Activated CD8-positive, alpha-beta T cell treated with anti-CD3 and anti-CD28 coated beads, Interleukin-2, amount 10 ng/mL, durations not matched to agents 7 days and 5 days (primary cell): ENCODE measurements at places on chromosomes 13 and 19. TPM values are rescaled to one million over a fixed set of nuclear protein-coding genes. Genes with fewer than 3 reads are reported as not detected.
A peak's percentile ranks its signal among the peaks of the same experiment; 100 is the strongest.

GRCh38 chr19:34603003-34603402 lies 74.0 kb downstream of the SCGB2B2 start:
- H3K27ac ChIP-seq: no peak overlapping the region
- no peaks in the 10 kb centered on the region for H3K36me3 ChIP-seq
- DNase-seq: no peak
- no peak overlapping the region for H3K4me3 ChIP-seq
- H3K27me3 ChIP-seq: no peaks in the 10 kb centered on the region

SYDE1 gene
- total RNA-seq: 0.13 TPM

PMIS2 gene
- not detected for total RNA-seq

DNA sequence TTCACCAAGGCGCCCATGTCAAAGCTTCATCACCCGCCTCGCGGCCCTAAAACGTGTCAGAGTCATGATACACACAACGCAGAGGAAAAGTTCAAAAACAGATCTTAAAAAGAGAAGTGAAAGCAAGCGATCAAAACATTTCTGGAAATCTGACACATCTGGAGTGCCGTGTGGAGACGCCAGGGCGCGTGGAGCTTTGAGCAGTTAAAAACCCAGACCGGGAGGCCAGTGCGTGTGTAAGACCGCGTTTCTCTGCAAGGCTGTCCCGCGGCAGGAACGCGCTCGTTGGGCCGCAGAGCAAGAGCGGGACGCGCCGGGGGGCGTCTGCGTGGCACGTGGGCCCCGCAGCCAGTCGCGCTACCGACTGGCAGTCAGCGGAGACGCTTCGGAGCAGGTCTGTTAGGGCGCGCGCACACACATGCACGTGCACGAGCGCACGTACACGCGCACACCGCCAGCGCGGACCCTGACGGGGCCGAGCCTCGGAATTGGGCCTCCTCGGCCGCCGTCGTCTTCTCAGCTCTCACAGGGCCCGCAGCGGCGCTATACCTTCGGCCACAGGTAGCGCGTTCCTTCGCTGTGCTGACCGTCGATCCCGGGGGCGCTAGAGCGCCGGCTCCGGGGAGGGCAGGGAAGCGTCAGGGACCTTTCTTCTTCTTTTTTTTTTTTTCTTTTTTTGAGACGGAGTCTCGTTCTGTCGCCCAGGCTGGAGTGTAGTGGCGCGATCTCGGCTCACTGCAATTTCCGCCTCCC lies 35.8 kb downstream of the RNF6 start:
- H3K27ac ChIP-seq: peak overlapping the region; percentile 91
- H3K36me3 ChIP-seq: no peaks in the 10 kb centered on the region
- peak; percentile 92 for DNase-seq
- peak overlapping the region; percentile 84 for H3K4me3 ChIP-seq
- H3K4me1 ChIP-seq: peaks cover 30% of the 10 kb centered on the region

DNA sequence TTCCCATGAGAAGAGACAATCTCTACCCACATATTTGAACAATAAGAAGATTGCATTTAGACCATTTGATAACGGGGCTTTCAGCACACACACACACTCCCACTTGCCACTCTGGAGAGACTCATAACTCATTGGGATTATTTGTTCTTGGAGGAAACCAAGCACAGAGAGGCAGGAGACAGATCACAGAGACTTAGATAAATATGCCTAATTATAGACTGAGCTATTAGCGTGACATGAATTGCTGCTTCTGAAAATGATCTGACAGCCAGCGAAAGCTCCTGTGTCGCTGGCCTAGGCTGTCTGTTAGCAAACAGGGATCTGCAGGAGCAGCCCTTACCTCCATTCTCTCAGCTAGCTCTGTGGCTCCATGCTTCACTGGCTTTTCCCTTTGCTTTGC lies 111.4 kb downstream of the CCNA1 start:
- H3K4me1 ChIP-seq: no peaks in the 10 kb centered on the region
- no peaks in the 10 kb centered on the region for H3K36me3 ChIP-seq
- H3K27ac ChIP-seq: no peak overlapping the region

DNA sequence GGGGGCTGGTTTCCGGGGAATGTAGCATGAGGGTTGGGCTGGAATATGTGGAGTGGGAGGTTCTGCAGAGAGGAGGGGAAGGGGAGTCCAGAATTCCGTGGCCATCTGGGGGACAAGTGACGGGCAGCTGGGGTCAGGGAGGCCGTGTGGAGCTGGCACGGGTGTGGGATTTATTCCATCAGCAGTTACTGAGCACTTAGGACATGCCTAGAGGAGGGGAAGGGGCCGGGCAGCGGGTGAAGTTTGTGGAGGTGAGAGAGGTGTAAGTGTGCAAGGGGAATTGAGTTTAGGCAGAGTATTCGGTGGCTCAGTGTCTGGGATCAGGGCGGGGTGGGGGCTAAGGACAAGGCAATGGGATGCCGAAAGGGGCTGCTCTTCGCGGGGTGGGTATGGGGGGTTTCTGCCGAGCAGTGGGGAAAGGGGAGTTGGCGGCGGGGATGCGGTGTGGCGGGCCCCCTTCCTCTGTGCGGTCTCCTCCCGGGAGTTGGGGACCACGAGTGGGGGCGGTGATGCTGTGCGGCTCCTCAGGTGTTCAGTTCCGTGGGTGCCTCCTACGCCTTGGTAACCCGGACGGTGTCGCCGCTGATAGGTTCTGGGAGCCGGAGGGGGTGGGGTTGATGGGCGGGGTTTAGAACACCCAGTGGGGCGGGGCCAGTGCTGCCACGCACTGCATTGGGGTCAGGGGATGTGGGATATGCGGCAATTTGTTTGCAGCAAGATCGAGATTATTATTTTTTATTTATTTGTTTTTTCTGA lies 5.4 kb downstream of the CCDC61 start:
- H3K4me1 ChIP-seq: peaks cover 39% of the 10 kb centered on the region
- peak overlapping the region; percentile 69 for H3K4me3 ChIP-seq
- peaks cover 12% of the 10 kb centered on the region for H3K36me3 ChIP-seq
- DNase-seq: peak; percentile 82

GRCh38 chr19:42075364-42075615 lies 676 bp upstream of the ZNF574 start:
- peaks cover 11% of the 10 kb centered on the region for H3K27me3 ChIP-seq
- H3K4me1 ChIP-seq: peaks cover 44% of the 10 kb centered on the region
- peak overlapping the region; percentile 97 for H3K27ac ChIP-seq
- H3K36me3 ChIP-seq: peaks cover 24% of the 10 kb centered on the region
- no peak for DNase-seq

- H3K27me3 ChIP-seq: no peaks in the 10 kb centered on the region
- no peak for DNase-seq
- no peak overlapping the region for H3K4me3 ChIP-seq
- H3K27ac ChIP-seq: no peak overlapping the region
- no peaks in the 10 kb centered on the region for H3K36me3 ChIP-seq
Observed at GRCh38 chr13:103358255-103358932, 292.2 kb upstream of the SLC10A2 start.

DNA sequence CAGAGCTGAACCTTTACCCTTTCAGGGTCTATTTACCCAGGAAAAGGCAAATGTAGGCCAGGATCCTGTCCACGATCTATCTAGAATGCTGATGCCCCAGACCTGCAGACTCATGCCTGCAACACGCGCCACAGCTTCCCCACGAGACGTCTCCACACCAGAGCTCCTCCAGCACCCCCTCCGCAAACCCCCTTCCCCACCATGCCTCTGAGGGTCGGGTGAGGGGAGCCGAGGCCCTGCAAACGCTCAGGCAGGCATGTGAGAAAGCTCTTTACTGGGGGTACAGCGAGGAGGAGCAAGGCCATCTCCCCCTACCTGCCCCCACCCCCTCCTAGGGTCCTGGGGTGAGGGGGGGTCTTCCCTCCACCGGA lies 8.9 kb downstream of the DYRK1B start:
- no peak overlapping the region for H3K27ac ChIP-seq
- peaks cover 14% of the 10 kb centered on the region for H3K4me1 ChIP-seq
- no peak overlapping the region for H3K4me3 ChIP-seq
- no peaks in the 10 kb centered on the region for H3K27me3 ChIP-seq
- no peak for DNase-seq
- H3K36me3 ChIP-seq: peaks cover 20% of the 10 kb centered on the region

MUC16 gene
- not detected for total RNA-seq

DNA sequence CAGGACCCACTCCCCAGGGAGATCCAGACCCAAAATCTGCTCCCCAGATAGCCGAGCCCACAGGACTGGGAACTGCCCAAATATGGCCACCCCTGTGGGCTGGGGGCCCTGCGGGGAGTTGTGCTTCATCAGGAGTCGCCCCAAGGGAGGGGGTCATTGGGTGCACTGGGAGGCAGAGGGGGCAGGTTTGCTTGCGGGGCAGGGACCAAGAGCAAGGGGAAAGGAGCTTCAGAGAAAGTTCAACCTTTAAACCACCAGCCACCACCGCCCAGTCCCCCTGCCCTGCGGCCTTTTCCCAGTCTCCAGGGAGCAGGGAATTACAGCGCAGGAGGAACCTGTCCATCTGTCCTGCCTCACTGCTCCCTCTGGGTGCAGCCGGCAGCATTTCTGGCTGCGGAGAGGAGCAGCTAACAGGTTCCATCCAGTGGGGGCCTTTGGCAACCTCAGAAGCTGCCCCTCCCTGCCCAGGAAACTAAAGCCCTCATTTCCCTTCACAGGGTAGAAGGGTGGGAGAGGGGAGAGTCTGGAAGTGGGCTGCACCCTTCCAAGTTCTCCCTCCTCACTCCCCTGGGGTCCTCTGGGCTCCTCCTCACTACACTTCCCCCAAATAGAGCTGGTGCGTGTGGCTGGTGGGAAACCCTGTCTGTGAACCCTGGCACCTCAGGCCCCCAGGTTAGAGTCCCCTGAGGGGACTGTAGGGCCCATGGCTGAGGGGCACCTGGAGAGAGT lies 13.8 kb upstream of the ASF1B start:
- H3K4me1 ChIP-seq: peaks cover 35% of the 10 kb centered on the region
- H3K27me3 ChIP-seq: no peaks in the 10 kb centered on the region
- H3K27ac ChIP-seq: peak overlapping the region; percentile 99
